NB4 (cell line): ENCODE measurements at places on chromosomes 4 and X.
A peak's percentile ranks its signal among the peaks of the same experiment; 100 is the strongest.

DNA sequence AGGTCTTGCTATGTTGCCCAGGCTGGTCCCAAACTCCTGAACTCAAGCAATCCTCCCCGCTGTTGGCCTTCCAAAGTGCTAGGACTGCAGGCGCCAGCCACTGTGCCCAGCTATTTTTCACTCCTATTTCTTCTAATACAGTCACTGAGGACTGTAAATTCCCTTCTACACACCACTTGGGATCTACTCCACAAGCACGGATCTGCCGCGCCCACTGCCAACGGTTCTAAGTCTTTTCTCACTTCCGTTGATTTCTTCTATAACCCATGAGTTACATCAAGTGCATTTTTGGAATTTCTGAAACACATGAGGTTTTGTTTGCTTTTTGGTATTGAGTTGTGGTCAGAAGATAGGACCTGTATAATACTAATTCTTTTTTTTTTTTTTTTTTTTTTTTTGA lies 48.6 kb downstream of the FAM53A start:
- no peak for DNase-seq

DNA sequence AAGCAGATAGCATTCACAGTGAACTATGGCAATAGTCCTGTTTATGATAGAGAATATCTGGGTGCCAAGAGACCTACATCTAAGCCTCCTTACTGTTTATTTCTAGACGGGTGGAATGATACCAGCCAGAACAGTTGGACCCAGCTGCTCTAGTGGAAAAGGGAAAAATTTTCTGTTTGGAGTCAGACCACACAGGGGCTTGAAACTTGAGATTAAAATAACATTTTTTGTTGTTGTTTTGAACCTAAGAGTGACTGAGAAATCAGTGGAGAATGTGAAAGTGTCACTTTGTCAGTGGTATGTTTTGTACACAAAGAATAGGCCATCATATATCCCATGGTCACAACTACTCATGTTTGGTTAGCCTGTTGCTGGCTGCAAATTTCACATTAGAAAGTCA lies 105.7 kb downstream of the AGTR2 start:
- no peak for DNase-seq

- DNase-seq = no peak
Observed at GRCh38 chr4:163693776-163694175, 199.3 kb downstream of the TMA16 start.

DNA sequence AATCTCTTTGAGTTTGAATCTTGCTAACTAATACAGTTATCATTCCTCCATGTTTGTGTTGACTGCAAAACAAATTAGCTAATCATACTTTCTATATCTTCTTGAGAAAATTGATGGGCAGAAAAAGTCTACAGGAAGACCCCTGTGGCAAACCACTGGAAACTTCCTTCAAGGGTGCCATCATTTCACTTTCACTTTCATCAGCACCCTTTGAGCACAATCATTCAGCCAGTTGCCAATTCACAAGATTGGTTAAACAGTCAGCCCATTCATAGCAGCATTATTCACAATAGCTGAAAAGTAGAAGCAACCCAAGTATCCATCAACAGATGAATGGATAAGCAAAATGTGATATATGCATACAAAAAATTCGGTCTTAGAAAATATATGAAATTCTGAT lies 101.5 kb downstream of the CCDC160 start:
- DNase-seq = peak; percentile 2

- no peak for DNase-seq
Observed at GRCh38 chr4:148053298-148054003, 321.6 kb downstream of the ARHGAP10 start.

GRCh38 chr4:54902271-54902670 lies 223.1 kb downstream of the KDR start:
- no peak for DNase-seq

DNA sequence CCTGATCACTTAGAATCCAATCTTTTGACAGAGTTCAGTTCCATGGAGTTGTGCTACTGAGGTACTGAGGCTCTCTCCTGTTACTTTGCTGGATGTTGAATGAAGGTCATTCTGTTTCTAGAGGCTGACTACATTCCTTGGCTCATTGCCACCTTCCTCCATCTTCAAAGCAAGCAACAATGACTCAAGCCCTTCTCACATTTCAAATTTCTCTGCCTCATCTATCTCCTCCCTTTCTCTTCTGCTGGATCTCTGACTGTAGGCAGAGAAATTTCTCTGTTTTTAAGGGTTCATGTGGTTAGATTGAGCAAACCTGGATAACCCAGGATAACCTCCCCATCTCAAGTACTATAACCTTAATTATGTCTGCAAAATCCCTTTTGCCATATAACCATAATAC lies 775.4 kb downstream of the STPG2 start:
- no peak for DNase-seq

- DNase-seq = no peak
Observed at GRCh38 chr4:143355540-143356217, 19.0 kb downstream of the GAB1 start.

DNA sequence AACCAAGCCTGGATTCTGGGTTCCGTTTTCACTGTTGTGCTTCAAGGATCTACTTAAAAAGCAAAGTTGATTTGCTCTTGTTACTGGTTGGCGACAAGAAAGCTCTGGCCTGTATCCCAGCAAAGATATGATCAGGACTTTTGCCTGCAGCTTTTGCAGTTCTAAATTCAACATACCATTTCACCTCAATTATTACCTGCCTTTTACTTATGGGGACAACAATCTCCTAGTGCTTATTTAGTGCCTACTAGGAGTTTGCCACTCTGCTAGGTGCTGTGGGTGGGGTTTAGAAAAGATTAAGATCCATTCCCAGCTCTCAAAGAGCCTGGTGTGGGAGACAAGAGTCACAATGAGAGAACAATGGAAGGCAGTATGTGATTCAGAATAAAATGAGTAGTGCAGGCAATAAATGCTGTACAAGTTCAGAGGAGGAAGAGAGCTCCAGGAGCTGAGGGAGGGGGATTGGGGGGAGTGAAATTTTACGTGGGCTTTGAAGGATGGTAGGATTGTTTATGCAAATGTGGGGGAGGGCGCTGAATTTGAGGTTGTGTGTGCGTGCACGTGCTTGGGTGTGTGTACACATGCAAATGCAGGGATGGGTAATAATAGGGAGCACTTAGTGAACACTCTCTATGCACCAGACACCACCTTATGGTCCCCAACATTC lies 5.0 kb upstream of the TMEM164 start:
- no peak for DNase-seq

- DNase-seq = no peak
Observed at GRCh38 chr4:23930750-23931488, 41.1 kb upstream of the PPARGC1A start.

- DNase-seq = no peak
Observed at GRCh38 chrX:19760345-19760744, 127.1 kb downstream of the SH3KBP1 start.

DNA sequence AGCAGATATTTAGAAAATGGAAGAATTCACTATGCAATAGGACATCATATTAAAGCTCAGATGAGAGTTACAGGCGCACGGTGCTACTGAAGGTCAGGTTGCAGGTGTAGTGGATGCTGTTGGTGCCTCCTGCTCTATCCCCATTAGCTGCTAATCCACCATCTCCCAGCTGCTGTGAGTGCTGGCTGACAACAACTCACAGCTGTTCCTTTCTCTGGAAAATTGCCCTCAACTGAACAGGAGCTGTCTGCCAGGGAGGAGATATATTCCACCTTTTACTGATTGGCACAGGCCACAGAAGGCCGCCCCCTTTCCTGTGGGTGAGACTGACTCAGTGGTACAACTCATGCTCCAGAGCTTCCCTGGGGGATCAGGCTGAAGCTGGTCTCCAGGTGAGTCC lies 48.7 kb downstream of the UCHL1 start:
- DNase-seq = no peak

DNA sequence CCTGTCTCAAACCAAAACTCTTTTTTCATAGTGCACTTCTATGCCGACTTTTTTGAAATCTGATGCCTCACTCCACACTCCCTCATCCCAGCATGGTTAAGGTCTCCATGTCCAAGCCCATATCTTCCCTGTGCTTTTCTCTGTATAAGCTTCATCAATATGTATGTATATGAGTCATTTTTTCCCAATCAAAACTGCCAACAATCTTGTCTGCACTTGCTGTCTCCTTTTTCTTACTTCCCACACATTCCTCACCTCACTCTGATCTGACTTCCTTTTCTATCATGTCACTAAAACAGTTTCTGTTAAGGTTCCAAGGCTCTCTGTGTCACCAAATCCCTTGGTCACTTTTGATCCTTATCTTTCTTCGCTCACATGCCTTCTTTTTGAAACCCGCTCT lies 88.2 kb upstream of the GPR50 start:
- DNase-seq = no peak

DNA sequence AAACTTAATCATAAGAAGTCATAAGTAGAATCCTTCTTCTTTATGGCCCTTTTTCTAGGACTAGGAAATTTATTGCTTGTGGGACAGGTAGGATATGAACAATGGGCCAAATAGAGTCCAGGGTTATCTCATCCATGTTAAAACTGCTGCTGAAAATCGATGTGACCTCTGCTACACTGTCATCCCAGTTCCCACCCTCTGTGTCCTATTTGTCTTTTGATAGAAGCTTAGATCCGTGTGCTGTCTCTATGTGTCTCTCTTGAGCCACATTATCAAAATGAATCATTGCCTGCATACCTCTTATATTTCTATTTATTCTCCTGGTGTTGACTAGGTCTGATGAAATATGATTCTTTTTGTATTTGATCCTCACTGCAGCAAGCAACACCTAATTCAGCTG lies 661.4 kb downstream of the DACH2 start:
- no peak for DNase-seq

GRCh38 chr4:151808542-151808941 lies 47.7 kb upstream of the GATB start:
- no peak for DNase-seq

DNA sequence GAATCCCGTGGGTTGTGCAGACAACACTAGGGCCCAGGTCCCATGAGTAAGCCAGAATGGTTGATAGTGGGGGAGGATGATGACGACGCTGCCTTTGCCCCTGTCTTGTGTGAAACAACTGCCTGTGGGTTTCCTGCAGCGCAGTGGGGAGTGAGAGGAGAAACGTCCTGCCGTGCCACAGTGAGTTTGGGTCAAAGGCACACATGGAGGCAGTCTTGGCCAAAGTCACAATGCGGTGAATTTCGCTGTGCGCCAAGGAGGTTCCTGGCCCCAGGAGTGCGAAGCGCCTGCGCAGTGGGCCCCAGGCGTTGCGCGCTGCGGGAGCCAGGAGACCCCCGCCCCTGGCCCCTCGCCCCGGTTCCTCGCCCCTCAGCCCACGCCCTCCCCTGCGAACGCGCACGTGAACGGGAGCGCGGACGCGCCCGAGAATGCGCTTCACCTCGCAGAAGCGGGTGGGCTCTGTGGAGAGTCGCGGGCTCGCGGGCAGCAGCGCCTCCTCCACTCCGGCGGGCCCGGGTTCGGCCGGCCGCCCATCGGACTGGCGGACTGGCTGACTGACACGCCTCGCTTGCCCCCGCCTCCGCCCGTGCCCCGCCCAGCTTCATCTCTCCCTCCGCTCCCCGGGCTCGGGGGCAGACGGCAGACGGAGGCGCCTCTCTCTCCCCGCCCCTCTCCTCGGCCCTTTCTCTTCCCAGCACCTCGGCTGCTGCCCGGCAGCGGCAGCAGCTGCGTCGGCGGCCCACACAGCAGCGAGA lies at the start of gene NUDT10:
Gene NUDT10, plus strand, starts transcription at position 635 of the 755 bp plus-strand sequence. CDS start 144 bp downstream, outside the sequence.
- DNase-seq = peak; percentile 1

DNA sequence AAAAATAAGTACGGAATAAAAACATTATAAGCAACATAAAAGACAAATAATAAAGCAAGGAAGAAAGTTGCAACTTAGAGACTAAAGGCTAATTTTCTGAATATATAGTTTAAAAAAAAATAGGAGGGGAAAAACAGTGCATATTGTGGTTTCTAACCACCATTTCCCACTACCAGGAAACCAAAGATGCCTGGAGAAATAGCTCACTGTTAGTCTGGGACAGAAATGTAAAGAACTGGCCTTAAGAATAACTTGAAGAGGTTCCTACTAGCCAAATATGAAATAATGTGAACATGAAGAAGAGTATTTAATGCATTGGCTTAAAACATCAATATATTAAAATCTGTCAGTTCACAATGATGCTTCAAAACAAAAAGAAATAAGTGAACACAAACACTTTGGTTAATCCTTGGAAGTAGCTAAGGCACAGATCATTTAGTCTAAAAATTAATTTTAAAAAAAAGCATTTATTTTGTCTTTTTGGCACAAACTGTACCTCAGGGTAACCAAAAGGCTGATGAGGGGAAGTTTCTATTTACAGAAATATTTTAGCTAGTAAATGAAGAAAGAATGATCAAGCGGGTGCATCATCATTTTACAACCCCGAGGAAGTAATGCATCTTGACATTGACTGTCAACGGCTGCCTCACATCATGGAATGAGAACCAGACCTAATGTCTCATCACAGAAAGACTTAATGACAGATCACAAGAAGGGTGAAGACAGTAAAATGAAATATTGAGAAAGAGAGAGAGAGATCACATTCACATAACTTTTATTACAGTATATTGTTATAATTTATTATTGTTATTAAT lies 297.2 kb upstream of the LDB2 start:
- DNase-seq = no peak

- DNase-seq = no peak
Observed at GRCh38 chr4:15515106-15515505, 45.4 kb downstream of the CC2D2A start.

DNA sequence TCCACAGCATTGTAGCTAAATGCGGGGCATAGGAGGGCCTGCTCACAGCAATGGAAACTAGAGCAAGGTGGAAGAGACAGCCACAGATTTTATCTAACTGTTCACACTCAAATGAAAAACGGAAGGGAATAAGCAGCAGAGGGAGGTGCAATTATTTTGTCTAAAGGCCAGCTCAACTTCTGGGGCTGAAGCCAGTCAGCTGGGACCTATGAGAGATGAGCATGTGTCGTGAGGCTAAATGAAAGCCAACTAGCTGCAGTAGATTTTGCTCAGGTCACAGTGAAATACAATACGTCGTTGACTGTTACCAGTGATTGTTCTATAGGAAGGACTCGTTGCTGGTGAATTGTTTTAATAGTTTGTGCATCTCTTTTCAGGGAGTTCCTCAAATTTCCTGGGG lies 26.4 kb upstream of the FGFBP2 start:
- DNase-seq = no peak

GRCh38 chr4:161178310-161178709 lies 985.5 kb downstream of the FSTL5 start:
- no peak for DNase-seq

GRCh38 chrX:112521676-112522075 lies 158.1 kb downstream of the LHFPL1 start:
- peak; percentile 67 for DNase-seq

DNA sequence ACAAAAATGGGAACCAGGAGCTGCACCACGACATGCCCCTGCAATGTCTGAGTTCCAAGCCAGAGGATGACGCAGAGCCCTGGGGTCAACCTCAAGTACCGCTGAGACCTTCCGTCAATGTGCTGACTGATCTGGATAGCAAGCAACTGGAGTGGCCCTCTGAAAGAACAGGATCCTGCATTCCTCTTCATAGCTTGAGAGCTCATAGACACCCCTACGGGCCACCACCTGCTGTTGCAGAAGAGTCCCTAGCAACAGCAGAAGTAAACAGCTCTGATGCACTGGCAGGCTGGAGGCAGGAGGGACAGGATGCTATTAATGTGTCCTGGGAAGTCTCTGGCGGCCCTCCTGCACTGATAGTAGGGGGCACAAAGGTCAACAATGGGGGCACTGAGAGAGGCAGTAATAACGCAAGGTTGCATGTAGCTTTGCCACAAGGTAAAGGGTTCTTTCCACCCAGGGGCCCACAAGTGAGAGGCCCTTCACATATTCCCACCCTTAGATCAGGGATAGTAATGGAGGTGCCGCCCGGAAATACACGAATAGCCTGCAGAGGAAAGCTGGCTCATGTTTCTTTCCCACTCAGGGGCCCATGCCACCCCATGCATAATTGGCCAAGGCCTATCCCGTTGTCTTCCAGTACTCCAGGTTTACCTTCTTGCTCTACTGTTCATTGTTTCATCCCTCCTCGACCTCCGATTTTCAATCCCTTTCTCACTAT lies 1.3 kb downstream of the PRR32 start:
- no peak for DNase-seq
